BJ (cell line): ENCODE measurements at places on chromosomes 6 and 20.

DNA sequence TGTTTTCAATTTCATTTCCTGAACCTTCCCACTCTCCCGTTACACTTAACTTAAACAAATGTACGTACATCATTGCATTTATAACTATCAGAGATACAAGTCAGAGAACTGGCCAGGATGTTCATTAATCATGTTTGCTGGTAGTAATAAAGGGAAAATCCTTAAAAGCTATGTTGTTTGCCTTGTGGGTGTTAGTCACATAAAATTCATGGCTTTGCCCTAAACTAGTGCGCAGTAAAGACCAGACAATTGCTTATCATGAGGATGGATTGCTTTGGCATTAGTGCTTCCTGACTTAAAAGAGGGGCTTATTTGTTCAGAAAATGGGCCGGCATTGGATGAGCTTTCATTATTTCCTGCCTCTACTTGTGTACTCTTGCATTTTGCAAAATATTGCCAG, 1037.3 kb upstream of the FLRT3 start:
- DNase-seq = no peak

DNA sequence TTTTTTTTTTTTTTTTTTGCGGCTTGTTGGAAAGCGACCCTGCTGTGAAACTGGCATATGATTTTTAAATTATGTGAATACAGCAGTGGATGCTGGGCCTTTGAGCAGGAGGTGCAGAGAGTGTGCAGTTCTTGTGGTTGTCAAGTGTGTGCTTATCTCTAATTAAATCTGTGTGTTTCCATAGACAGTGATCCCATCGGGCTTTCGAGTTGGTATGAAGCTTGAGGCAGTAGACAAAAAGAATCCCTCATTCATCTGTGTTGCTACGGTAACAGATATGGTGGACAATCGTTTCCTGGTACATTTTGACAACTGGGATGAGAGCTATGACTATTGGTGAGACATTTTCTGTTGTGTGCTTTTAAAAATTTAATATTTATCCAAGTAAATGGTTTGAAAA, 52.4 kb downstream of the L3MBTL3 start:
- no peak for DNase-seq

DNA sequence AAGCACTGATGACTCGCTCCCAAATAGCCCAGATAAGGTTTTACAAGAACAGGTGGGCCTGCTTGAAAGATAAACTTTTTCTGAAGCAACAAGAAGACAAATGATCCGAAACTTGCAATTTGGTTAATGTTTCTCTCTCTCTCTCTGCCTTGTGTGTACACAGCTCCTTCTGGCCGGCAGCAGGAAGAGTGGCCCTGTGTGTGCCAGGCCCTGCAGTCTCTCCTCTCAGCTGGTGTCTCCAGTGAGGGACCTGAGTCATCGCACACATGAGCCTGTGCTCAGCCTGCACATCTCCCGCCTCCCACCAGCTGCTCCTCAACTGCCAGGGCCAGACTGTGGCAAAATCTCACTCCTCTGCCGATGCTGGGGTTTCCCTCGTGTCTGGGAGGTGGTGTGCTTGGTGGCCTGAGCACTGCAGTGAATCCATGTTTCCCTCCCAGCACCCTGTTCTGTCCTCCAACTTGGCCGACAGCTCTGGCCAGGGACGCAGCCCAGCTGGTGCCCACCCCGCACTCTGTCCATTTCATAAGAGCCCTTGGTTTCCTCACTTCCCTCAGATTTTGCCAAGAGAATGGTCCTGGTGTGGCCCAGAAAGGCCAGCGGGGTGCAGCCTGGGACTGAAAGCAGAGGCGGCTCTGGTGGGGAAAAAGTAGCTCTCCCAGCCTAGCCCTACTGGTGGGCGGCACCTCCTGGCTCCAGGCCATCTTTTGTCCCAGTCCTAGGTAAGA, 49.4 kb downstream of the ERMARD start:
- no peak for DNase-seq

- DNase-seq = no peak
These were observed 174.0 kb upstream of the TSHZ2 start for GRCh38 chr20:52798124-52798523.

- no peak for DNase-seq
These were observed 618.6 kb upstream of the FLRT3 start for GRCh38 chr20:14956026-14956425.

- no peak for DNase-seq
These were observed 46.5 kb upstream of the SHLD1 start for GRCh38 chr20:5703681-5704101.

DNA sequence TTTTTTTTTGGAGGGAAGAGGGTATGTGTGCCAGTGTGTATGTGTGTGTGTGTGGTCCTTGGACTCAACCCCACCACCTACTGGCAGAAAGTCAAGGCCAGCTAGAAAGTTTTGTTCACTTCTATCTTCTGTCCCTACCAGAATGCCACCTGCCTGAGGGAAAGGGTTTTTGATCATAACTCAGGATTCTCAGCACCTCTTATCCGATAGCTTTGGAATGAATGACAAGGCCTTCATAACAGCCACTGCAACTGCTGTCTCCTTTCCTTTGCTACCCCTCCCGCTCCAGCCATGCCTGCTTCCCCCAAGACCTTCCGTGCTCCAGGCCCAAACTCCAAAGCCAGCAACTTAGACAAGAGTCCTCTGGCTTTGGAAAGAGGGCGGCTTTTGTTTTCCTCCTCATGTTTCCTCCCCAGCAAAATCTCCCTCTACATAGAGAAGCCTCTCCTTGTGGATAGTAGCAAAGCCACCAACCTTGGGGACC, 18.7 kb downstream of the BTN3A1 start:
- no peak for DNase-seq

DNA sequence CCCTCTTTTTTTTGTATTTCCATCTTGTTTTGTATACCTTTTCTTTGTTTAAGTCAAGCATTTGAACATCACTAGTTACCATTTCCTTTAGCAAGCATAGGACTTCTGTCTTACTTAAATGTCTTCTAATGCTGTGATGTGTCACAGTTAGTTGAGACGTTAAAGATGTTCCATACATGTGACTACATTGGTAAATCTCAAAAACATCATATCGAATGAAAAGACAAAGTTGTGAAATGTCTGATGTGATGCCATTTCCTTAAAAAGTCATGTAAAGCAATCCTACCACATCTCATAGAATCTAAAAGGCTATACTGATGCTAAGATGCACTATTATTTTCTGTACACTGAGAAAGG, 26.8 kb downstream of the SLC16A10 start:
- no peak for DNase-seq

- no peak for DNase-seq
These were observed 124.8 kb downstream of the CD164 start for GRCh38 chr6:109257494-109257893.

DNA sequence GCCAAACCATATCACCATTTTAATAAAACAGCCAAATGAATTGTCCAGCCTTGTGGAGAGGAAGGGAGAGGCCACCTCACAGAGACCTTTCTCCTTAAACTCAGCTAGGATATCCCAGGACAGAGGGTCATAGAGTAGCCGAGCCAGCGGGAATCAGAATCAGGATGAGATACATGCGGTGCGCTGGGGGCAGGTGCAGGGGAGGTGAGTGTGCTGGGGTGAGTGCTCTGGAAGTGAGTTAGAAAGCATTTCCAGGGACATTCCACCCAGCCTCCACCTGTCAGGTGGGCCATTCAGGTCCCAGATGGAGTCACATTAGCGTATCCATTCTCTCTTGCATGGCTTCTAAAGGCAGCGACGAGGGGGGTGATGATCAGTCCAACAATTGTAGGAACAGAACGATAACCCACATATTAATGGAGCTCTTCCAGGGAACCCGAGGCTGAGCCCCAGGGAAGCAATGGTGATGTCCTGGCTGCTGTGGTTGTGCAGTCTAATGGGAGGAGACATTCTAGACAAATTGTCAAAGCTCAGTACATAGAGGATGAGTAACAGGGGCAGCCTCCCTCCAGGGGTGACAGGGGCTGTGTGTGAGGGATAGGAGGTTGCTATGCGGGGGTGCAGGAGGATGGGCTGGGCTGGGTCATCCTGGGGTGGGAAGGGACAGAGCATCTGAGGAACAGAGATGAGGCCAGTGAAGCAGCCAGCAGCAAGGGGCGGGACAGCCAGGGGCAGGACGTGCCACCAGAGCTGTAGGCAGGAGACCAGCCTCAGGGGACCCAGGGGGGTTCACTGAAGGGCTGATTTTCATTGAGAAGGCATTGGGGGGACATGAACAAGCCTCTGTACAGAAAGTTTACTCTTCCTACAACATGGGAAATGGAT, 88.7 kb upstream of the FRMD1 start:
- no peak for DNase-seq

- no peak for DNase-seq
These were observed 17.6 kb upstream of the TAF4 start for GRCh38 chr20:62083312-62083711.

DNA sequence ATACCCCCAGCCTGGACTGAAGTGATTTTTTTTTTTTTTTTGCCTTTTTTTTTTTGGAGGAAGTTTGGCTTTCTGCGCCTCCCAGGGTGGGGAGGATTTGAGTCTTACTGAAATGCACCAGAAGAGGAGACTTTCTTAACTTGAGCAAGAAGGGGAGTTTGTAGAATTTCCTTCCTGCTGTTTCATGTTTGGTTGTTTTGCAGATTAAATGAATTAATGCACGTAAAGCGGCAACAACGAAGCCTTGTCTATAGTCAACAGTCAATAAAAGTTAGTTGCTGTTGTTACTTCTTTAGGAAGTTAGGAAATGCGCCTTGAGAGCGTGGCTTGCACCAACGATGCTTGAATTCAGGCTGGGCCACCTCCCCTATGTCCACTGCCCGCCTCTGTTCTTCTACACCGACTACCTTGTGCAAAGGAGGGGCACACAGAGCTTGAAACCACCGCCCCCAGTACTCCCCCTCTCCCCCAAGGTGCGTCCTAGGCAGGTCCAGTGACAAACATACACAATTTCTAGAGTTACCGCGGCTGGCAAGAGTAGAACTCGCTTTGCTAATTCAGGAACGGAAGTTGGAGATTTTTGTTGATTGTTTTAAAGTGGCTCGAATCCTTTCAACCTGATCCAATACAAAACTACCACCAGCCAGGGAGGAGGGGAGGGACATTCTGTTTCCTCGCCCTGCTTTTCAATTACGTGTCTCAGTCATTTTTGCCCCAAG, 830 bp upstream of the CYP24A1 start:
- DNase-seq = no peak

DNA sequence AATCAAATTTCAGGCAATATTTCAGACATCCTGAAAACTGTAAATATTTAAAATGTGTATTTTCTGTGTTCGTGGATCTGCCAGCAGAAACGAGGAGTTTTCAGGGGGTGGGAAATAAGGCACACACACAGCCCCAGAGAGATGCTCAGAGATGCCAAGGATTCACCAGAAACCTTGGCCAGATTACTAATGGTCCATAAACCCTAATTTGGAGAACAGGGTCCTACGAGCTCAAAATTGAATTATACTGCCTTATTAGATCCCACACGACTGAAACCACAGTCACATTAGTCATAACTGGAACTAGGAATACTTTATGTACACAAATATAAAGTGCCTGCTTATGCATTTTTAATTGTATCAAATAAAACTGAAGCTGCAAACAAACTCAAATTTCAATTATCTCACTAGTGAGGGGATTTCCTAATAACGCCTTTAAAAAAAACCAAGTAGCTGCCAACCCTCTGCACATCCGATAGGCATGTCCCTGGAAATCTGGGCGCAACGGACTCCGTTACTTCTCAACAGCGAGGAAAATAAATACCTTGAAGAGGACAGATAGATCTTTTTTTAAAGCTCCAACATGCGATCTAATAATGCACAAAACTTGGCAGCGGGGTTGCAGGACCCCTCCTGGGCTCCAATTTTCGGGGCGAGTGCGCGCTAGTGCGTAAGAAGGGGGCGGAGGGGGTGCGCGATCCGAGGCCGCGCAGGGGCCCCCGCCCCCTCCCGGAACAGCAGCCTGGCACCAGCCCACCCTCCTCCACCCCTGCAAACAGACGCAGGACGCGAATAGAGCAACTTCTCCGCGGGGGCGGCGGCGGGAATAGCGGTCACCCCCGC, 897 bp downstream of the CHD6 start:
- no peak for DNase-seq

DNA sequence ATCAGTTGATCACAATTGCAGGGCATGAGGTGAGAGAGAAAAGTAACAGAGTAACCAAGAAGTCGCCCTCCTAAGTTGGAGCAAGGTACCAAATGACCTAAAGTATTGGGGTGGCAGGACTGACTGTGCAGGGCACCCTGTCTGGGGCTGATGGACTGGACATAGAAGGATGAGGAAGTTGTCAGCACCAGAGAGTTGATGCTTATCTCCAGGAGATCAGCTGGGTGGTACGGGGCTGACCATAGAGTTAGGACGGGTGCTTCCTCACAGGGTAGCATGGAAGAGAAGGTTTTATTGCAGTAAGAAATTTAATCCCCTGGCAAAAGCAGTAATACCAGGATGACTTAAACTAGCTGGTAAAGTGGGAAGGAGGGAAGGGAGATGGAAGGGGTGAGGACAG, 66.7 kb downstream of the TMEM170B start:
- no peak for DNase-seq

DNA sequence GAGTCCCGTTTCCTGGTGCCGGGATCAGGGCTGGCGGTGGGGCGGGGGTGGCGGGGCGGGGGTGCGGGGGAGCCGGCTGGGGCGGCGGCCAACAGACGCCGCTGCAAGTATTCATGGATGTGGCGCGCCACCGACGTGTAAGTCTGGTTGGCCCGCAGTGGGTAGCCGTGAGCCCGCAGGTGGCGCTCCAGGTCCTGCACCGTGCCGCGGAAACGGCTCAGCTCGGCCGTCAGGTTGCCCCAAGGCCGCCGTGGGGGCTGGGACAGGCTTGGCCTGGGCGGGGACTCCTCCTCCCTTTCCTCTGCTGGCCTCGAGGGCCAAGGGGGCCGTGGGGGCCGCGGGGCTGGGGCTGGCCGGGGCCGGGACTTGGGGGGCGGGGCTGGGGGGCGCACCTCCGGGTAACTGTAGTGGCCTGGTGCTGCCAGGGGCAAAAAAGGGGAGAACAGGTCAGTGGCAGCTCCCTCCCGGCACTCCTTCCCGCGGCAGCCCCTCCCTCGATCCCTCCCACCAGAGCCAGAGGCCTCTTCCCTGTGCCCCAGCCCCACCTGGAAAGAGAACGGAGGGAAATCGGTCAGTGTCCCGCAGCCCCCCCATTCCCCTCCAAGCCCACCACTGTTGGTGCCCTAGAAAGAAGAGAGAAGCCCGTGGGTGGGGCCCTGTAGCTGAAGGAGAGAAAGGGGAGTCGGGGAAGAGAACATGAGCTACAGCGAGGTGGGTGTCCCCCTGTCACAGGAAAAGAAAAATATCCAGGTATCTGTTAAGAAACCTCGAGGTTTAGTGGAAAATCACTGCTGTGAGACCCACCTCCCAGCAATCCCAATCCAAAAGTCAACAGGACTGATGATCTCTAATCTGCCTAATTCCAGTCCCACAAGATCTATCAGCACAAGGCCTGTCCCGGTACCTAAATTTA, 21.3 kb downstream of the TNXB start:
- DNase-seq = no peak

DNA sequence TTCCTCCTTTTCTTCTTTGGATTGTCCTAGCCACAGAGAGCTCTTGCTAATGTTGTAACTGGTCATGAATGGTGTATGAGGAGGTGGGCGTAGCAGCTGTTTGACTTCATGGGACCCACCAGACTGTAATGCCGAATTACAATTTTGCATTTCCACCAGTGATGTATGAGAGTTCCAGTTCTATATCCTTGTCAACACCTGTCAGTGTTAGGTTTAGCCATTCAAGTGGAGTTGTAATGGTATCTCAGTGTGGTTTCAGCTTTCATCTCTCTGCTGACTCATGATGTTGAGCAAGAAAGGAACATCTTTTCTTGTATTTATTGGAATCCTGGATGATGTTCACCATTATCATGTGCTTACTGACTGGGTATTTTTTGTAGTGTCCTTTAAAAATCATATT, 5.1 kb downstream of the IGF2R start:
- no peak for DNase-seq

GRCh38 chr6:69792292-69792691, 4.5 kb downstream of the LMBRD1 start:
- no peak for DNase-seq
